Lower leg skin (tissue), 4 donors: ENCODE measurements at places on chromosomes 2 and 18.

DNA sequence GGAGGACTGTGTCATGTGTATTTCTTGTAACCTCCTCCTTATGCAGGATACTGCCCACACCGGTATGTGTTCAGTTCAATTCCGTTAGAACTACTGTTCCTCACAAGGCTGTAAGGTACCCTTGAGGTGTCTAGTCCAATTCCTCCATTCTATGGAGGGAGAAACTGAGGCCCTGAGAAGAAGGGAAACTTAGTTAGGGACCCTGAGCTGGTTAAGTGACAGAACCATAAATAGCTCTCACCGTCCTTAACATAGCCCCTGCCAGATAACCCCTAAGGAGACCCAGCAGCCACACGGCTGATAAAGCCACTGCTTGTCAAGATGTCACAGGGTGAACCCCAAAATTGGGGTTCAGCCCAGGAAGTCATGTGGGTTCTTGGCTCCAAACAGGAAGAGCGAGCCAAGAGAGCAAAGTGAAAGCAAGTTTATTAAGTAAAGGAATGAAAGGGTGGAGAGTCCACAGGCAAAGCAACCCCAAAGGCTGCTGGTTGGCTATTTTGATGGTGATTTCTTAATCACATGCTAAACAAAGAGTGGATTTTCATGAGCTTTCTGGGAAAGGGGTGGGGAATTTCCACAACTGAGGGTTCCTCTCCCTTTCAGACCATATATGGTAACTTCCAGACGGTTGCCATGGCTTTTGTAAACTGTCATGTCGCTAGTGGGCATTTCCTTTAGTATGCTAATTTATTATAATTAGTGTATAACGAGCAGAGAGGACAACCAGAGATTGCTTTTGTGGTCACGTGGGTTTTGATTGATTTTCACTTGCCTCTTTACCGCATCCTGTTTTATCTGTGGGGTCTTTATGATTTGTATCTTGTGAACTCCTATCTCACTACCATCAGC, 83.4 kb upstream of the RTN4 start:
- peak; percentile 69 for DNase-seq

DNA sequence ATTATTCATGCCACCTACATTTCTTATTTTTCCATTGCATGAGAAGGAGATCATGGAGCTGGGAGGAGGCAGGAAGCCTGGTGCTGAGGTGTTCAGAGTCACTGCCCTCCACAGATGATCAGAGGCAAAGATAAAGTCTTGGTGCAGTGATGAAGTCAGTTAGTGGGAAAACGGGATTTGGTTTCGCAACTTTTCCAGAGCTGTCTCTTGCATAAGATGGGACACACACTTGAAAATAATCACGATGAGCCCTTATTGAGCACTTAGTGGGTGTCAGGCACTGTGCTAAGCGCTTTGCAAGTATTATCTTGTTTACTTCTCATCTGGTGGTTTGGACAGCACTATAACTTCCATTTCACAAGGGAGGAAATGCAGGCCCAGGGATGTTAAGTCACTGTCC, 222.1 kb upstream of the SMAD2 start:
- DNase-seq = no peak

- no peak for DNase-seq
Measured at GRCh38 chr2:16184945-16185660, 244.8 kb downstream of the MYCN start.

DNA sequence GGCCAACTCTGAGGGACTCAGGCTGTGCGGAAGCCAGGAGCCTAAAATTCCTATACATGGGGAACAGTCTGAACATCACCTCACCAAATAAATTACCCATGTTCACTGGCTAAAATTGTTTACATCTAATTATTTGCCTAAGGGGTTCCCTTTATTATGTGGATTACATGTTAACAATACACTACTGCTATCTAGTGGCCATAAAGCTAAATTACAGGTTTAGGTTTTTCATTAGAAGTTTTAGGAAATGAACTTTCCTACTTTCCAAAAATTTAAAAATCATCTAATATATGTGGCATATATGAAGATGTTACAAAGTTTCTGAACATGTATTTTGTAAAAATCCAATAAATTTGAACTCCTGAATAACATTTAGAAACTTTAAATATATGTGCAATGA, 40.3 kb downstream of the PLA2R1 start:
- DNase-seq = no peak

- no peak for DNase-seq
Measured at GRCh38 chr2:28325567-28326468, 66.8 kb upstream of the FOSL2 start.
